Immature natural killer cell (primary cell): ENCODE measurements at places on chromosomes 5 and 9.

DNA sequence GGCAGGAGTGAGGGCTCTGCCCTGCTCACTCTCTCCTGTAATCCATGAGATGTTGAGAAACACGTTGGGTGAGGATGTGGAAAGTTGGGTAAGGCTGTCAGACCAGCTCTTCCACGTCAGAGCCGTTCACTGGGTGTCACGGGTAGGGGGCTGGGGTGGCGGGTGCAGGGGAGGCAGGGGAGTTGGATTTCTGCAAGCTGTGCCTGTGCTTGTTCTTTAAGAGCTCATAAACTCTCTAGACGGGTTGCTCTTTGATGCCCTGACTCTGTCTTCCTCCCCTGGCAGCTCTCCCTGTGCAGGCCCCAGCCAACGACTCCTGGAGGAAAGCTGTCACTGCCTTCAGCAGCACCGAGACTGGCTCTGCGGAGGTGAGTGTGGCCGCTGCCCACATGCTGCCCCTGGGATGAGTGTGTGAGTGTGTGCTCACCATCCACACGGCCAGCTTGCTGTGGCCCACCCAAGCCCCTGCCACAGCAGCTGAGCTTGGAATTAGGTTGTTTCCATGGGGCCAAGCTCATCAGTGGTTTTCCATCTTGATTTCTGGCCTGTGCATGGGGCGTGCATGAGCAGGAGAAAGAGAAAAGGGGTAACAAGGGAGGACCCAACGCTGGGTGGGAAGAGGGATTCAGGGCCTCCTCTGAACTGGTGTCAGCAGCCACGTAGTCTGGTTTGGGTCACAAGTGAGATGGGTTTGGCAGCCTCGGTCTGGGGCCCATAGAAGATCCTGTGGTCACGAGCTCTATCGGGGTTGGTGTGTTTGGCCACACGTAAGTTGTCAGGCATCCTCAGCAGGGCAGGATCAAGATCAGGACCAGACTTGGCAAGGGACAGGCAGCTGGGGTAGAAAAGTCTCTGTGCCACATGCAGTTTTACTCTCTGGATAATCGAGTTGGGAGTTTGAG is 21.0 kb upstream of the POMT1 start:
- no peak for DNase-seq

DNA sequence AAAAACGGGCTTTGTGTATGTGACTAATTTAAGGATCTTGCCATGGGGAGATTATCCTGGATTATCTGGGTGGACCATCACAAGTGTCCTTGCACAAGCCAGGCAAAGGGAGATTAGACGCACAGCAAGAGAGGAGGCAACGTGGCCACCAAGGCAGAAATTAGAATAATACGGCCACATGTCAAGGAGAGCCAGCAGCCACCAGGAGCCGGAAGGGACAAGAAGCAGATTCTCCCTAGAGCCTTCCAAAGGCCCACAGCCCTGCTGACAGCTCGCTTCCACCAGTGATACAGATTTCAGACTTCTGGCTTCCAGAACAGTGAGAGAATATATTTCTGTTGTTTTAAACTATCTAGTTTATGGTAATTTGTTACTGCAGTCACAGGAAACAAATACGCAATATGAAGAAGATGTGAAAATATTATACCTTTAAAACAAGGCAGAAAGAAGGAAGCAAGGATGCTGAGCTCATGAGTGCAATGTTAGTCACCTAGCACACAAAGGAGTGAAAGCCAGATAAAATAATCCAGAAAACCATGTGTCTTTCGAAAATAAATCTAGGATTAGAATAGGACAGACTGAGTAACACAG is 28.7 kb upstream of the F2RL1 start:
- no peak for DNase-seq

DNA sequence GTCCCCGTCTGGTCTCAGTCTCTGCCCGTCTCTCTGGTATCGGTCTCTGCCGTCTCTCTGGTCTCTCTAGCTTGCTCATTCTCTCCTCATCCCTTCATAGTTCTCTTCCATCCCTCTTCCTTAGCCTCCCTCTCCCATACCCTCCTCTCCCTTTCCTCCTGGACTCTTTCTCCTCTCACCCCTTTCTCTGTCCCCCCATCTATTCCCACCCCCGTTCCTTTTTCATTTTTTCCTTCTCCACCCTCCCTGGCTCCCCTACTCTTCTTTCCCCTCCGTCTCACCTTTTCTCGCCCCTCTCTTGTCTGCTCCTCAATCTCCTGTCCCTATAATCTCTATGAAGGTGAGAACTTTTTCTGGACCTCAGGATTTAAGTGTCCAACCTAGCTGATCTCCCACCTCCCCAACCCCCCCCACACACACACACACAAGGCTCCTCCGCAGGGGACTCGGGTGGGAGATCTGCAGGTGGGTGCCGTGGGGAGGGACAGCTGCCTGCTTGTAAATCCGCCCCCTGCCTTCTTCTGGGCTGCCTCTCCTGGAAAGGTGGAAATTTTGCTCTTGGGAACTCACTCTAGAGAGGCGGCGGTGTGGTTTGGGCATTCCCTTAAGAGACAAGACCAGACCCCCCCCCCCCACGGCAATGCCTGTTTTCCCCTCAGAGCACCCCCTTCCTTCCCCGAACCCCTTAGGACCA is 953 bp downstream of the UBE2QL1 start:
- DNase-seq: no peak

DNA sequence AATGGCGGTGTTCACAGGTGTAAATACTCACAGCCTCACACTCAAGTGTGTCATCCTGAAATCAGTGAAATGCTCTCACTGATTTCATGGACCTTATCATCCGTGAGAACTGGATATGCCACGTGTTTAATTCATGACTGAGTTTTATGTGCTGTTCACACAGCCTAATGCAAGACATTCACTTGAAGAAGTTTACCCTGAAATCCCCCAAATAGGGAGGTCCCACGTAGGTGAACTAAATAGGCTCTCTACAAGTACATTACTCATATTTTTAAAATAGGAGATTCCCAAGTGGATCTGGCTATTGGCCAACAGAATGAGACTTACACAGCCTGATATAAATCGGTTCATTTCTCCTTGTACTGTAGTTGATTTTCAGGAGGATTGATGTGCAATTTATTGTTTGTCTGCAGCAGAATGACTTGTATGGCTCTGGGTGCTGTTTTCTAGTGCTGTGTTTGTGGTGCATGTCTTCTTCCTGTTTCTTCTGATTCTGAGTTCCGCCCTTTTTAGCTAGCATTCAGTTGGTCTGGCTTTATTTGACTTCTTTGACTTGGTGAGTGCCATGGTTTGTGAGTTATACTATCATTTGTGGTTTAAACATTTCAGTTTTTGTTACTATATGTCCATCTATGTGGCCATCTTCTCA is 25.1 kb downstream of the TRIO start:
- no peak for DNase-seq

DNA sequence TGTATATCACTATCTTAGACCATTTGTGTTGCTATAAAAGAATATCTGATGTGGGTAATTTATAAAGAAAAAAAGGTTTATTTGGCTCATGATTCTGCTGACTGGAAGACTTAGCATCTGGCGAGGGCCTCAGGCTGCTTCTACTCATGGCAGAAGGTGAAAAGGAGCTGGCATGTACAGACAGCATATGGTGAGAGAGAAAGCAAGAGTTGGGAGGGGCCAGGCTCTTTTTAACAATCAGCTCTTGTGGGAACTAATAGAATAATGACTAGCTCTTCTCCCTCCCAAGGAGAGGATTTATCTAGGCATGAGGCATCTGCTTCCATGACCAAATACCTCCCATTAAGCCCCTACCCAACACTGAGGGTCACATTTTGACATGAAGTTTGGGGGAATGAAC is 130.2 kb upstream of the SV2C start:
- DNase-seq: no peak

DNA sequence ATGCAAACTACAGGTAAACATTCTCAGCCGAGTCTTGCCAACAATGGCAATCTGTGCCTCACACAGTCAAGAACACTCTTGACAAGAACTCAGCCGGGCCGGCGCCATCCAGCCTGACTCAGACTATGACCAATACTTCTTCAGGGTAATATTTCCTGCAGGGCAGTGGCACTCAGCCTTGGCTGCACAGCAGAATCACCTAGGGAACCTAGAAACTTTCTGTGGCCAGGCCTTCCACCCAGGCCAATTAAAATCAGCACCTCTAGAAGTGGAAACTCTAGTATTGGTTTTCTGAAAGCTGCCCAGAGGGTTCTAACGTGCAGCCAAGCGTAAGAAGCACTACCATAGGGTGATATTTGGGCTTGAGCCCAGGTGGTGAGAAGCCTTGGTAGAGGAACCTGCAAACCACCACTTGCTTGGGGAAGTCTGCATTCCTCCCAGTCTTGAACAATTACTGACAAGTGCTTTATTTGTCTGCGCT is 120.6 kb downstream of the TTLL11 start:
- DNase-seq: no peak

GRCh38 chr5:148063861-148064260 is at the start of gene SPINK5:
SPINK5 (plus strand) TSS chr5:148063980; CDS start chr5:148064045, 65 bp downstream.
- DNase-seq: no peak

GRCh38 chr5:14838396-14839319 is 32.9 kb downstream of the ANKH start:
- no peak for DNase-seq

DNA sequence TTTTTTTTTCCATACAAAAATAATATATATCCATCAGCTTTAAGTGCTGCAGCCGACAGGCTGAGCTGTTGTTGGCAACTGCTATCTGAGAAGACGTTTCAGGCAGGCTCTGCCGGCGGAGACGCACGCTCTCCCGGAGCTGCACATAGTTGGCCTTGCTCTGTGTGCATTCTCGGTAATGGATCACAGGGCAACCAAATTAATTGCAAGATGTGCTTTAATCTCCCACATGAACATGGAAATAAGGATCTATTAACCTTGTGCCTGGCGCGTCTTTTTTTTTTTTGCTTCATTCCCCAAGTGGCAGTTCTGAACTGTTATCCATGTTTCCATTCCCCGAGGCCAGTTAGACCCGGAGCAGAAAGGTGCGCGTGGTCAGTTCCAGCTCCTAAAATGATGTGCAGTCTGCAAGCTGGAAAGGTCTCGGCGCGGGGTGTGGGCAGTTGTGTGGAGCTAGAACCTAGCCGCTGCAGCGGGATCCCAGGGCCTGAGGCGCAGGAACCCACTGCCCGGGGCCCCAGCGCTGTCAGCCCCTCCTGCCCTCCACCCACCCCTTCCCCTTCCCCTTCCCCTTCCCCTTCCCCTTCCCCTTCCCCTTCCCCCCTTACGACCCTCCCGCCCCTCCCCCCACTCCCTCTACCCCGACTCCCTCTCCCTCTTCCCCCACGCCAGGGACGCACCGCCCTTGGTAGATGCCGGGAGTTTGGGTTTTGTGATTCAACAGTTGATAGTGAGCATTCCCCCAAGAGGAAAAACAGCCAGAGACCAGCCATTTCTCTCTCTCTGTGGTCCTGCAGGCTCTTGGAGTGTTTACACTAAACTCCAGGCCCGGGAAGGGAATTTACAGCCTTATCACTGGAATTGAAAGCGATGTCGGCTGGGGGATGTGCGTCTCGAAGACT is 137.8 kb downstream of the CEP120 start:
- DNase-seq: no peak

DNA sequence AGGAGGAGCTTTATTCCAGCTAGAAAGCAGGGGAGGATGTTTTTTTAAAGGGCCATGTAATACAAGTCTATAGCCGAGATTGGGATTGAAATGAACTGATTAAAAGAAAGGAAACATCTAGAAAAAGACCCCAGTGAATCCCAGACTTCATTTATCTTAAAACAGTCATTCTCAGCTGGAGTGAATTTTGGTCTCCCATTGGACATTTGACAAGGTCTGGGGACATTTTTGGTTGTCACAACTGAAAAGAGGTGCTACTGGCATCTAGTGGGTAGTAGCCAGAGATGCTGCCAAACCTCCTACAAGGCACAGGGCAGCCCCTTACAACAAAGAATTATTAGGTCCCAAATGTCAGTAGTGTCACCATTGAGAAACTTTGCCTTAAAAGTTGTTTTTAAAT is 16.3 kb upstream of the SPINK4 start:
- DNase-seq: no peak

DNA sequence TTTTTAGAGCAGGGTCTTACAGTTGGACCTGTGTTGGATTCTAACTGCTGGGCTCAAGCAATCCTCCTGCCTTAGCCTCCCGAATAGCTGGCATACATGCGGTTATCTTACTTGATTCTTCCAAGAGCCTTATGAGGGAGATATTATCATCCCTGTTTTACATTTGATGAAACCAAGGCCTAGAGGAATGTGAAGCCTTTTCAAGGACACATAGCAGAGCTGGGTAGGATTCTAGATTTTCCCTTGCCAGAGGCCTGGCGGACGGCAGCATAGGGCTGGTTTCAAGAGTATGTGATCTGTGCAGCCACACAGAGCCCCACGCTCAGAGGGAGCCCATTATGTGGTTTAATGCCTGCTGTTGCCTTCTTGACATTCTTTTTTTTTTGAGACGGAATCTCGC is 24.2 kb downstream of the NDST1 start:
- DNase-seq: no peak

DNA sequence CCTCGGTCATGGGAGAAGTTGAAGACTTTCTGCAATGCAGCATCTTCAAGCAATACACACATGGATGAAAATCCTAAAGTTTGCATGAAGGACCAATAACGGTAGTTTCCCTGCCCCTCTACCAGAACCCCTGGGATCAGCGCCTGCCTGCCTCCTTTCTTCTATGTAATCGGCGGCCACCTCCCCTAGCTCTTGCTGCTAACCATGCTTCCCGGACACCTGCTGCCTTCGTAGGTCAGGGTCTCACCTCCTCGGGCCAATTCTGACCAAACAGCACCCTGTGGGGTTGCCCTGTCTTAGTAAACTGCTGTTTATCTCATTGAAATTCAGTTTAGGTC is 388 bp upstream of the MED10 start:
- DNase-seq: no peak

GRCh38 chr9:84822589-84823233 is 153.2 kb downstream of the NTRK2 start:
- no peak for DNase-seq

GRCh38 chr9:126533926-126534310 is 79.8 kb upstream of the LMX1B start:
- DNase-seq: no peak

- no peak for DNase-seq
Measured at GRCh38 chr9:38046661-38047300, 22.2 kb downstream of the SHB start.

DNA sequence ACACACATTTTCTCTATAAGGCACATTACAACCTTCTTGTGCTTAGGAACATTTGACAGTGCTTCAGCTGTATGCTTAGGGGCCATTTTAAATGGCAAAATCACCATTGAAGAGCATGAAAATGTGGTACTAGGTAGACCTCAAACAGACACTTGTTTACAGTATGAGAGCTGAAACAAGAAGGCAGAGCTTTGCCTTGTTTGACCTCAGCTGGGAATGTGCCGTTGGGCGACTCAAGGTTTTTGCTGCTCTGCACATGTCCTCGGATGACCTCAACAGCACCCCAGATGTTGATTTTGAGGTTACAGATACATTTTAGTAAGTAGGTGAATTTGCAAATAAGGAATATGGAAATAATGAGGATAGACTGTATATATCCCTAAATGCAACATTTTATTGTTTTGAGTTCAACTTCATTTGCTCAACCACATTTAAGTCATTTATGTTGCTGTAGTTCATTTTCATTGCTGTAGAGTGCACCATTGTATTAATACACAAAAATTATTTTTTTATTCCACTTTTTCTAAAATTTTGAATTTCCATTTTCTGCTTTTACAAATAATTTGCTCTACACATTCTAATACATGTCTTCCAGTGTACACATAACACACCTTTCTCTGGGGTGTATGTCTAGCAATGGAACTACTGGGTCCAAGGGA is 206.8 kb downstream of the NR3C1 start:
- DNase-seq: no peak
